ENCODE measurements at places on chromosomes 7 and 10.

- peak; percentile 36 for DNase-seq
Measured at GRCh38 chr10:130109796-130110245, 809 bp downstream of the C10orf143 start.

DNA sequence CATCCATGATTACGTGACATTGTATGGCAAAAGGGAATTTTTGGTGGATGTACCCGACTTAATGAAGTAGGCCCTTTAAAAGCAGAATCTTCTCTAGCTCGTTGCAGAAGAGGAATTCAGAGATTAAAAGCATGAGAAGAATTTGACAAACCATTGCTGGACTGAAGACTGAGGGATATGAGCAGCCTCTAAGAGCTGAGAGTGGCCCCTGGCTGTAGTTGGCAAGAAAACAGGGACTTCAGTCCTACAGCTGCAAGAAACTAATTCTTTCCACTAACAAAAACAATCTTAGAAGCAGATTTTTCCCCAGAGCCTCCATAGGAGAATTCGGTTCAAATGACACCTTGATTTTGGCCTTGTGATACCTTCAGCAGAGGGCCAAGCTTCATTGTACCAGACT, 34.1 kb downstream of the MACC1 start:
- DNase-seq, result no peak

DNA sequence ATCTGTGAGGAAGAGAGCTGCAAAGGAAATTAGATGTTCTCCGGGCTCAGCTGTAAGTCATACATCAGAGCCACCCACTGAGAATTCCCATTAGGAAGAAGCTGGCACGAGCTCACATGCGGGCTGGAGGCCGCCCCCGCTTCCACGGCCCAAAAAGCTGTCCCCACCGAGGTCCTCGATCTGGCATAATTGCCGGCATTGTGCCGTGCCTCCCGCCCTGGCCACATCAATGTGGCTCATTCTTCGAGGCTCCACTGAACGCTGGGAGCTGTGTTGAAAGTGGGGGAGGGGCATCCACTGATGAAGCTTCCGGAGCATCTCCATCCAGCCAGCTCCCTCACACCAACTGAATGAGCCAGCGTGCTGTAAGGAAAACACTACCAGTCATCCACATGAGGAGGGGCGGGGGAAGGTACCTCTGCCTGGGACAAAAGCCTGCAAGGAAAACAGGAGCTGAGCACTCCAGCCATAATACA, 173.1 kb downstream of the PTPRN2 start:
- DNase-seq, result no peak

DNA sequence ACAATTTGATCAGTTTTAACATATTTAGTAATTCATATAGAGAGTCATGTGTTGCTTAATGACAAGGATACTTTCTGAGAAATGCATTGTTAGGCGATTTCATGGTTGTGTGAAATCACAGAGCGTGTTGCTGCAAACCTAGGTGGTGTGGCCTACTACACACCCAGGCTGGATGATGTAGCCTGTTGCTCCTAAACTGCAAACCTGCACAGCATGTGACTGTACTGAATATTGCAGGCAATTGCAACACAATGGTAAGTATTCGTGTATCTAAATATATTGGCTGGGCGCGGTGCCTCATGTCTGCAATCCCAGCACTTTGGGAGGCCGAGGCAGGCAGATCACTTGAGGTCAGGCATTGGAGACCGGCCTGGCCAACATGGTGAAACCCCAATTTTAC, 73.7 kb upstream of the BAIAP2L1 start:
- no peak for DNase-seq

DNA sequence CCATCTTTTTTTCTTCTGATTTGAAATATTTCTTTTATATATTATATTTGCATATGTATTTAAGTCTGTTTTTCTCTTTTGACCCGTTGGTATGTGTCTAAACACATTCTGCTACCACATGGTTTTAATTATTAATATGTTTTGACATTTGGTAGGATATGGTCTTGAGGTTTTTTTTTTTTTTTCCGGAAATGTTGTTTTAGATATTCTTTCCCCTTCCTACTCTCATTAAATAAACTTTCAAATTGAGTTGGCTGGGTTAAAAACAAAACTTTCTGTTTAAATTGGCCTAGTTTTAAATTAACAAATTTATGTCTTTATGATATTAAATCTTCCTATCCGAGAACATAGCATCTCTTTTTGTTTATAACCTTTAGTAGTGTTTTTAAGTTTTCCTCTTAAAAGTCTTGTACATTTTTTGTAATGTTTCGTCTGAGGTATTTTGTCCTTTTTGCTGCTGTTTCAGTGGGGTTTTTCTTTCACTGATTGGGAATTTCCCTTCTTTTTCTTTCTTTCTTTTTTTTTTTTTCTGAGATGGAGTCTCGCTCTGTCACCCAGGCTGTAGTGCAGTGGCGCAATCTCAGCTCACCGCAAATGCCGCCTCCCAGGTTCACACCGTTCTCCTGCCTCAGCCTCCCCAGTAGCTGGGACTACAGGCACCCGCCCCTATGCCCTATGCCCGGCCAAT, 25.4 kb downstream of the STAM start:
- no peak for DNase-seq

DNA sequence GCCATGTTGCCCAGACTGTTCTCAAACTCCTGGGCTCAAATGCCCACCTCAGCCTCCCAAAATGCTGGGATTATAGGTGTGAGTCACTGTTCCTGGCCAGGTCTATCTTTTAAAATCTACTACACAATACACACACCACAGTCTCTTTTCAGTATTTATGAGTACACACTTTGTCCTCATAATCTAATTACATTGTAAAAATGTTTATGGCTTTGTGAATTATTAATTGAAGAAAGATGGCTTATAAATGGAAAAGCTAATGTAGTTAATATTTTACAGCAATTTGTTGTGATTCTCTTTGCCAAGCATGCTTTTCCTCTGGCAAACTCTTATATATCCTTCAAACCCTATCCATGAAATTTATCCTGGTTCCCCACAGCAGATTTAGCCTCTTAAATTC, 22.0 kb downstream of the LAMB4 start:
- no peak for DNase-seq

- no peak for DNase-seq
Measured at GRCh38 chr10:76244061-76244686, 812.8 kb downstream of the LRMDA start.

DNA sequence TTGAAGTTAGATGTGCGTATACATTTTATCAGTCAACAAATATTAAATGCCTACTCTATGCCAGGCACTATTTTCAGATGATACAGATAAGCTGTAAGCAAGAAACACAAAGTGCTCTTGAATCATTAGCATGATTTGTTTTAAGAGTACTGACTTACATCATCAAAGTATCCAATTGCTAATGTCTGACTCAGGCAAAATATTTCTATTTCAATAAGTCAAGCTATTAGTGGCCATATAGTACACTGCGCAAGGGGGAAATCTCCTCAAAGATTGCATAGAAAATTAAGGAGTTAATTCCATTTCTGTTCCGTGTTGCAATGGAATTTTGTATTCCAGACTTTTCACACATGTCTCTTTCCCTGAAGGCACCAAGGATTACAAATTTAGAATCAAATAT, 46.1 kb upstream of the DNAJC1 start:
- DNase-seq, result no peak

GRCh38 chr10:124711145-124711544, 33.0 kb downstream of the FAM53B start:
- no peak for DNase-seq

GRCh38 chr10:128928231-128928836, 538.7 kb upstream of the MGMT start:
- no peak for DNase-seq

DNA sequence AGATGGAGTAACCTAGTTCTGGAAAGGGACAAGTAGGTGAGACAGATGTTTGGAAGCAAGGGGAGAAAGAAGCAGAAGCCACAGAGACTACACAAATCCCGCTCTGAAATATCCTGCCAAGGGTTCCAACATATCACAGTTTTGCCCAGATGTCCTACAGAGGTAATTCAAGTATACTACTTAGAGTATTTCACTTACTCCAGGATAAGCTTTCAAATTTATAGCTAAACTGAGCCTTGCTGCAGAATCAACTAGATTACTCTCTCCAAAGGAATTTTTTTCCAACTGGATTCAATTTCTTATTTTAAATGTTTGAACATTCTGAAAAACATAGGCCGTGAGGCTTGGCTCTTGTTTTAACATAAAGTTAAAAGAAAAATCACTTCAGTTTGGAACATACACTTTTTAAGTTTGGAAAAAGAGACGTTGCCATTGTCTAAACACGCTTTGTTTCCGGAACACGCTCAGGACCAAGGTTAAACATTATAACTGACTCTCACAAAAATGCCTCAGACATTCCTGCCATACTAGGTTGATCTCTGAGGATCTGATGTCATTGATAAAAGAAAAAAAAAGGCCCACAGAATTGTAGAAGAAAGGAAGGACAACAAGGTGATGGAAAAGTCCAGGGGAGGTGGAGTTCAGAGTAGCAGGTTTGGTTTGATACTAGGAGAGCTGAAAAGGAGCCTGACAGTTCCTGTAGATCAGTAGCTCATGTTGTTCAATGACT, 74.8 kb downstream of the FAM185A start:
- DNase-seq, result no peak

GRCh38 chr7:42492920-42493319, 255.9 kb upstream of the GLI3 start:
- DNase-seq, result no peak

DNA sequence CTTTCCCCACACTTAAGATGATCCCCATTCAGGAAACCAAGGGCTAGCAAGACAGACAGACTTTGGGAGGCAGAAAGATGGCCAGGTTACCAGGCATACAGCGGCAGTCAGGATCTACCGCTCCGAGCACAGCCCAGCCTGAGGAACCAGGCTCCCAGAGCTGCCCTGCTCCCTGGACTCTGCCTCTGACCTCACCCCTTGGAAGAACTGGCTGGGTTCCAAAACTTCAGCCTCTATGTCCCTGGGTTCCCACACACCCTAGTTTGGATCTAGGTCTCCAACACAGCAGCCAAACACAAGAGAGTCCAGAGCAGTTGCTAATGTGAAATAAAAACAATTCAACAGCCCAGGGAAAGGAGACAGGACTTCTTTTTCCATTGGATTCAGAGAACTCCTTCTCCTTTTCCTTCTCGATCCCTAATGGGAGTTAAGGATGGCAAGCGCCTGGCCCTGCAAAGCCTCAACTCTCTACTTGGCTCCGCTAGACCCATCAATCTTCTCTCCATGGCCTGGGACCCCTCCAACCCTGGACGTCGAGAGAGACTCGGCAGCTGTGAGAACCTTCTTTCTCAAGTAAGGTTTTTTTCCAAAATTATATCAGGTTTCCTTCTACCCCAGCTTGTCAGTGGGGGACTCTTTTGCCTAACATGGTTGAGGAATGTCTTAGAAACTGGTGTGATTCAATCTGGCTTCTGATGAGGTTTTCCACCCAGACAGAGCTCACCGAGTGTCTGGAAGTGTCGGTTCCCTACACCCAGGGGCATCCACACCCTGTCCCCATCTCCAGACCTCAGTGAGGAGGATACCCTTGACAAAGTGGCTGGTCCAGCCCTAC, 219.6 kb downstream of the KCNMA1 start:
- DNase-seq, result no peak

- DNase-seq, result no peak
Measured at GRCh38 chr7:123974326-123974908, 49.4 kb downstream of the SPAM1 start.

DNA sequence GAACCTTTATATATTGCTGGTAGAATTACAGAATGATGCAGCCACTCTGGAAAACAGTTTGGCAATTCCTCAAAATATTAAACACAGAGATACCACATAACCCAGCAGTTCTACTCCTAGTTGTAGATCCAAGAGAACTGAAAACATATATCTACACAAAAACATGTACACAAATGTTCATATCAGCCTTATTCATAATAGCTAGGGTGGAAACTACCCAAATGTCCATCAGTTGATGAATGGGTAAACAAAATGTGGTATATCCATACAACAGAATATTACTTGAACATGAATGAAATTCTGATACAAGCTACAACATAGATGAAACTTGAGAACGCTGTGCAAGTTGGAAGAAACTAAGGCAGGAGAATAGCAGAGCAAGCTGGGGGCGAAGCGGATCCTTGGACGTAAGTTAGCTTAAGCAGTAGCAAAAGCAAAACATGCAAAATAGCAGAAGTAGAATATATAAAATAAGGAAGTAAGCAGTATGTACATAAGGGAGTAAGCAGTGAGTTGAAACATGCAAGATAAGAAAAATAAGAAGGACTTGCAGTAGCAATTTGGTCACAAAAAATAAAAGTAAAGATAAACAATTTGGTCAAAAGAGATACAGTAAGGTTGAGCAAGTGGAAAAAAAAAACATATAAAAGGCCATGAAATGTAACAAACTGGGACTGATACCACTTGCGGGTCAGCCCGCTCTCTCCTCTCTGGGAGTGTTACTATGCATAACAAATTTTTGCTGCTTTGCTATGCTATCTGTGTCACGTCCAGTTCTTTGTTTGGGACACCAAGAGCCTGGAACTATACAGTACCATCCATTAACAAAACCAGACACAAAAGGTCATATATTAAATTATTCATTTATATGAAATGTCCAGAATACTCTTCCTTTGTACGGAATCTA, 18.0 kb upstream of the HILPDA start:
- DNase-seq, result no peak

DNA sequence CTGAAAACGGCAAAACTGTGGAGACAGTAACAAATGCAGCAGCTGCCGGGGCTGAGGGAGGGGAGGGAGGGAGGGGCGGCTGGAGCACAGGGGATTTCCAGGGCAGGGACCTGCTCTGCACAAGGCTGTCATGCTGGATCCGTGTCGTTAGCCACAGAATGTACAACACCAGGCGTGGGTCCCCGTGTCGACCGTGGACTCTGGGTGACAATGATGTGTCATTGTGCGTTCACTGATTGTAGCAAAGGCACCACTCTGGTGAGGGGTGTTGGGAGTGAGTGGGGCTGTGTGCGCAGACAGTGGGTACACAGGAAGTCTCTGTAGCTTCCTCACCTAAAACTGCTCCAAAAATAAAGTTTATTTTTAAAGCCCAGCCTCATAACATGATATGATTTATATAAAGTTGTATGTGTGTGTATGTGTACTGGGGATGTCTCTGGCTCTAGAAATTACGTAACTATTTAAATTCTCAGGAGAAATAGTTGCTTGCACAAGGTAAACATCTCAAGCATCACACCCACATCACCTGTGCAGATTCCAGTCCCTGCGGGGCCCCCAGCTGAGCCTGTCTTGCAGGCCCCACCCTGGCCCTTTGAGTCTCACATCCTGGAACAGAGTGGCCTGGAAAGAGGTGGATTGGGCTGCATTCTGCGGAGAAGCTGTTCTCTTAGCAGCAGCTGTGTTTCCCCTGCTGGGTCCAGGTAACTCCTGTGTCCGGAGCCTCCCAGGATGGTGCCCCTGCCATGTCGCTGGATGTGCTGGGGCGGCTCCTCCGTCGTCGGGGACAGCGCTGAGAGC, 135.7 kb downstream of the DYNC2I1 start:
- no peak for DNase-seq

- no peak for DNase-seq
Measured at GRCh38 chr10:97687785-97688781, 1.0 kb upstream of the AVPI1 start.

- DNase-seq, result no peak
Measured at GRCh38 chr10:121303287-121303890, 294.9 kb downstream of the FGFR2 start.

DNA sequence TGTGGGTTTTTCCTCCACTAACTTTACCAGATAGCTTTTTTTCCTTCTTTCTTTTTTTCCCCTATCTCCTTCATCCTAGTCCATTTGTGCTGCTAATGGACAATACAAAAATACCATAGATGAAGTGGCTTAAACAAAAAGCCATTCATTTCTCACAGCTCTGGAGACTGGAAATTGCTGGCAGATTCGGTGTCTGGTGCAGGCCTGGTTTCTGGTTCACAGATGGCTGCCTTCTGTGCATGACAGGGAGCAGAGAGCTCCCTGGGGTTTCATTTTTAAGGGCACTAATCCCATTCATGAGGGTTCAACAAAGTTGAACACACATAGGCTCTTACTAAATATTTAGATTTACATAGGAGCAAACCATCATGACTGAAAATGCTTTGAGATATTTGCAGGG, 467.4 kb downstream of the TYW1 start:
- no peak for DNase-seq

All from stimulated activated CD4-positive, alpha-beta T cell treated with anti-CD3 and anti-CD28 coated beads, Interleukin-15, amount 100 ng/mL, for 1 hour (primary cell).